ENCODE measurements at places on chromosomes 5 and 9. TPM values are rescaled to one million over a fixed set of nuclear protein-coding genes. Genes with fewer than 3 reads are reported as not detected.

EXD3 gene
- 105 TPM for total RNA-seq

DNA sequence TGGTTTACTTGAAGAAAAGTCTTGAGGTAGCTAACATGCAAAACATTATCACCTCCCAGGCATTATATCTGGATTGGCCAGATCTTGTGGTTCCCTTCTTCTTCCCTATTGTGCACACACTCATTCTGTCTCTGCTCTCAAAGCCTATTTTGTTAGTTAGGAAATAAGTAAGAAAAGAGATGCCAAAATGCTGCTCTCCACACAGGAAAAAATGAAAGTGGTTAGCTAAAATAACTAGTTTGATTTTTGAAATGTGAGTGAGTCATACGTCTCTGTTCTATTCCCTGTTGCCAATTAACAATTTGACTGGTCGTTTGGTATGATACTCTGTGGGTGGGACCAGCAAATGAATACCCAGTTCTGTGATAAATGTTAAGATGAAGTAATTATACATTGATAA lies 28.1 kb downstream of the LMNB1 start:
- no peak for DNase-seq
- H3K27me3 ChIP-seq, result no peaks in the 10 kb centered on the region
- H3K4me1 ChIP-seq, result no peaks in the 10 kb centered on the region
- no peaks in the 10 kb centered on the region for H3K36me3 ChIP-seq
- no peak overlapping the region for H3K27ac ChIP-seq
- no peak overlapping the region for H3K4me3 ChIP-seq

HEXB gene
- 160 TPM for total RNA-seq

- no peak overlapping the region for H3K27ac ChIP-seq
- no peaks in the 10 kb centered on the region for H3K36me3 ChIP-seq
- no peaks in the 10 kb centered on the region for H3K27me3 ChIP-seq
- H3K4me1 ChIP-seq, result no peaks in the 10 kb centered on the region
- H3K4me3 ChIP-seq, result no peak overlapping the region
Observed at GRCh38 chr9:110334871-110335270, 2.8 kb downstream of the TXNDC8 start.

DNA sequence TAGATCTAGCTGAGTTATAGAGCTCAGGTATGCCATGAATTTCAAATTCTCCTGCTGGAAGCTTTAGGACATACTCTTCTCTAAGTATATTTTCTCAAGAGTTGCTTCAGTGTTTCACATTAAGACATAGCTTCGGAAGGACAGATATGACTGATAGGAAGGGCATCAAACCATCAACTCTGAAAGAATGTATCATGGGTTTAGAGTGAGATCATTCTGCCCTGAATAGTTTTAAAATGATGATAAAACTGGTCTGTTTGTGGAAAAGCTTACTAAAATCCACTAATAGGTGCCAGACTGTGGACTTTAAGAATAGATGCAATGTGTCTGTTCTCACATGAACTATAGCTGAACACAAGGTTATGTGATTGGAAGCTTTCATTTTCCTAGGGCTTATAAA lies 8.4 kb downstream of the SPEF2 start:
- H3K36me3 ChIP-seq, result peaks cover 26% of the 10 kb centered on the region
- no peak overlapping the region for H3K4me3 ChIP-seq
- no peak overlapping the region for H3K27ac ChIP-seq
- no peak for DNase-seq
- H3K4me1 ChIP-seq, result no peaks in the 10 kb centered on the region

MCC gene
- 17.9 TPM for total RNA-seq

LRRTM2 gene
- 1.5 TPM for total RNA-seq

DNA sequence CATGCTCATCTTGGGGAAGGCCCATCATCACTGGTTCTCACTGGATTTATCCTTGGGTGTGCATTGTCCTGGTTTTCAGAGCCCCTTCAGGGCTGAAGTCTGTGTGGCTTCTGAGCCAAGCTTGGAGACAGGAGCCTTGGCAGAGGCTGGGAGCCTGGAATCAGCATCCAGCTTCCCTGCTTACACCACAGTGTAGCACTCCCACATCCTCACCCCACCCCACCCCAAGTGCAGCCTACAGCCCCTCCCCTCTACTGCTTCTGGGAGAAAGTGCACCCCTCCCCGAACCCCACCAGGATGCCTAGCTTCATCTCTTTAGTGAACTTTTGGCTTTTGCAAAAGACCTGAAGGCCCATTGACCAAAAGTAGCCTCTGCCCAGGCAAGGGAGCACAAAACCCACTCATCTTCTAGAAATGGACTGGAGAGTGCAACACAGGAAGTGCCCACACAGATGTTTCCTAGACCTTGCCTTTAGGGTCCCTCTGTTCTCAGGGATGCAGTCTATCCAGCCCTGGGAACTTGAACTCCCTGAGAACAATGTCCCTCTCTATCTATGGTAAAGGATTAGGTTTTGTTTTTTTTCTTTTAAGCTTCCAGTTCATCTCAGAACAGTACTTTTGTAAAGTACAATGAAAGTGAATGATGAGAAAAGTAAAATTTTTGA lies 189.7 kb downstream of the PALM2AKAP2 start:
- no peak overlapping the region for H3K27ac ChIP-seq
- H3K36me3 ChIP-seq, result no peaks in the 10 kb centered on the region
- peak; percentile 39 for DNase-seq

GRCh38 chr9:38229504-38230155 lies 160.6 kb upstream of the SHB start:
- DNase-seq, result no peak
- peaks cover 6% of the 10 kb centered on the region for H3K27me3 ChIP-seq
- no peak overlapping the region for H3K4me3 ChIP-seq

DNA sequence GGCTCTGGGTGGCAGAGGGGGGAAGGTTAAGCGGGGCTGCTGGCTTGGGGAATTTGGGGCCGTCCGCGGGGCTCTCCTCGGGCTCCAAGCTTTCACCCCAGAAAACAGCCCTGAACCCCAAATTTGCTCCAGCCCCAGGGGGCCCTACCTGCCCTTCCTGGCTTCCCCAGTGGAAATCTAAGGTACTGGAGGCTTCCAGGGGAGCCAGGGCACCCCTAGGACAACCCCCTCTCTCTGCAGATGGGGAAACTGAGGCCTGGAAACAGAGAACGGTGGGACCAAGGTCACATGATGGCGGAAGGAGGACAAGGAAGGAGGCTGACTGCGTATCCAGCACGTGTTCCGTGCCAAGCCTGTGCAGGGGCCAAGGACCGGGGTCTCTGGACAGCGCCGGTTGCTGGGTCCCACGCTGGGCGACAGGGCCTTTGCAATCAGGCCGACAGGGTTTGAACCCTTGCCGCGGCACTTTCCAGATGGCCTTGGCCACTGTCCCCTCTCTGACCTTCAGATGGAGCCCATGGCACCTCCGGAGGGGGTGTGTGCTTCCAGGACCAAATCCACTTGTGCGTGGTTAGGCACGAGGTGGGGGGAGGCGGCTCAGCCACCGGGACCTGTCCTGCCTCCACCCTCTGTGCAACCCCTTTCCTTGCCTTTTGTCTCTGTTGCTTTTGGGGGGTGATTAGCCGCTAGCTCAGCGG lies 183.1 kb downstream of the C9orf50 start:
- H3K27ac ChIP-seq, result peak overlapping the region; percentile 89
- H3K36me3 ChIP-seq, result no peaks in the 10 kb centered on the region
- peaks cover 12% of the 10 kb centered on the region for H3K27me3 ChIP-seq

CFAP157 gene
- not detected for total RNA-seq

GRCh38 chr9:118809160-118809625 lies 560.0 kb downstream of the BRINP1 start:
- no peaks in the 10 kb centered on the region for H3K27me3 ChIP-seq
- no peak overlapping the region for H3K4me3 ChIP-seq
- H3K4me1 ChIP-seq, result no peaks in the 10 kb centered on the region
- no peaks in the 10 kb centered on the region for H3K36me3 ChIP-seq
- peak; percentile 16 for DNase-seq

- DNase-seq, result no peak
- no peak overlapping the region for H3K27ac ChIP-seq
- no peaks in the 10 kb centered on the region for H3K27me3 ChIP-seq
- H3K4me3 ChIP-seq, result no peak overlapping the region
- no peaks in the 10 kb centered on the region for H3K4me1 ChIP-seq
Observed at GRCh38 chr5:160556846-160557245, 135.2 kb downstream of the PTTG1 start.

- H3K36me3 ChIP-seq, result no peaks in the 10 kb centered on the region
- H3K4me3 ChIP-seq, result no peak overlapping the region
- peaks cover 9% of the 10 kb centered on the region for H3K4me1 ChIP-seq
- no peak overlapping the region for H3K27ac ChIP-seq
- no peaks in the 10 kb centered on the region for H3K27me3 ChIP-seq
Observed at GRCh38 chr5:3105581-3105980, 354.1 kb upstream of the IRX2 start.

GRCh38 chr9:79768194-79768593 lies 196.4 kb downstream of the TLE4 start:
- no peak overlapping the region for H3K27ac ChIP-seq
- H3K36me3 ChIP-seq, result no peaks in the 10 kb centered on the region
- no peak for DNase-seq
- H3K4me3 ChIP-seq, result no peak overlapping the region

DNA sequence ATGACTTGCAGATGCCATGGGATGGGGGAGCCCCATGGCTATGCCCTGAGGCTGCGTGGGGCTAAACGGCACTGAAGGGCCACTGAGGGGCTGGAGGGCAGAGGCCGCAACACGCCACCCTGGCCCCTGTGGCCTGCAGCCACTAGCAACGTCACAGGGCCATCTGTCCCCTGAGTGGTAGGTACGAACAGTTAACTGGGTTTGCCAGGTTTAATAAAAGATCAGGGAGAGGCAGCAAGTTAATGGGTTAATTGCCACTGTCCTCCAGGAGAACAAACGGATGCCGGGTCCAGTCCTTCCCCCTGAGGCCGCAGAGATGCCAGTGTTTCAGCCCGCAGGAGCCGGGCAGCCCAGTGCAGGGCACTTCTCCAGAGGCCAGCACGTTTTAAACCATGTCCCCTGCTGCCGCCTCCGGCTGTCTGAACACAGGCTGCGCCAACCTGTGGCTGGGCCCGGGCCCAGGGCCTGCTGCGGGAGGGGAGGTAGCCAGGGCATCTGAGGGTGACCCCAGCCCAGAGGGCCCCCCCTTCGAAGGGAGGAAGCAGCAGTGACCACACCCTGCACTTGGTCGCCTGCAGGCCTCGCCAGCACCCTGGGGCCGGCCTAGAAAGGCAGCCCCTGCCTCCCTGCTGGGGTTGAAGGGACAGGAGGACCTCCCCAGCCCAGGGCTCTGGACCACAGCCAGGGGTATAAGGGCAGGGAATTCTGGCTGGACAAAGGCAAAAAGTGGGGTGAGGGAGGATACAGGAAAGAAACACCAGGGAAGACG lies 227.3 kb downstream of the FANCC start:
- no peak overlapping the region for H3K4me3 ChIP-seq
- H3K27me3 ChIP-seq, result no peaks in the 10 kb centered on the region
- H3K36me3 ChIP-seq, result peaks cover 18% of the 10 kb centered on the region
- peak overlapping the region; percentile 87 for H3K27ac ChIP-seq

RFESD gene
- total RNA-seq, result not detected

DNA sequence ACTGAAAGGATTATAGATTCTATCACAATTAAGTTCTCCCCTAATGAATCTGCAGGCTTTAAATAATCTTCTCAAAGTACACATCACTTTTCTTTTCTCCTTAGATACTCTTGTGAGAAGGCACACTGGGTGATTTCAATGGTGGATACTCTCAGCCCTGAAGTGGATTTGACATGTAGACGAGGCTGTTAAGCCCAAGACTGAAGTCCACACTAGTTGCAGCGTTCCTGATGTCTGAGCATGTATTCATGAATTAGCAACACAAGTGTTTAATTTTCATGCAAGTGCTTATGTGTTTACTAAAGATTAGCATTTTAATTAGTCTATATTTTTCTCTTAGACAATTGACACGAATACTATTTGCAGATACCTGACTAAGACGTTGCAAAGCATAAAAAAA lies 218.9 kb downstream of the TMEM161B start:
- no peak overlapping the region for H3K4me3 ChIP-seq
- no peaks in the 10 kb centered on the region for H3K4me1 ChIP-seq
- no peak overlapping the region for H3K27ac ChIP-seq
- no peaks in the 10 kb centered on the region for H3K36me3 ChIP-seq
- H3K27me3 ChIP-seq, result no peaks in the 10 kb centered on the region

EGFLAM gene
- total RNA-seq, result 5.9 TPM

- H3K4me3 ChIP-seq, result no peak overlapping the region
- no peaks in the 10 kb centered on the region for H3K4me1 ChIP-seq
- no peaks in the 10 kb centered on the region for H3K27me3 ChIP-seq
- no peak overlapping the region for H3K27ac ChIP-seq
- peak; percentile 53 for DNase-seq
- H3K36me3 ChIP-seq, result no peaks in the 10 kb centered on the region
Observed at GRCh38 chr5:86143837-86144236, 473.9 kb upstream of the COX7C start.

DNA sequence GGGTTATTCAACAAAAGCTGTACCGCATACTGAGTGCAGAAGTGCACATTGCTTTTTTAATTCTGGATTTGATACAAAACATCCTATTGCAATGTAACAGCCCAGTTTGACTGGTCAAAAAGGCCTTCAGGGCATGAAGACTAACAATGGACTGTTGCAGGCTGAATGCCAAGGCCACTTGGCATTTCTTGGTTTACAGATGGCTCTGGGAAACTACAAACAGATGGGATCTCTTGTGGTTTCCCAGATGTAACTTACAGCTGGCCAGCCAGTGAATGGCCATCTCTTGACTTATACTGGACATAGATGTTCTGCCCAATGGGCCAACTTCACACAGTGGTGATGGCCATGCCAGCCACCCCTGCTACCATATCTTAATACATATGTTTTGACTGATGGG lies 36.8 kb downstream of the UGT3A2 start:
- H3K27ac ChIP-seq, result no peak overlapping the region
- H3K4me1 ChIP-seq, result no peaks in the 10 kb centered on the region
- no peak overlapping the region for H3K4me3 ChIP-seq
- H3K36me3 ChIP-seq, result no peaks in the 10 kb centered on the region

DNA sequence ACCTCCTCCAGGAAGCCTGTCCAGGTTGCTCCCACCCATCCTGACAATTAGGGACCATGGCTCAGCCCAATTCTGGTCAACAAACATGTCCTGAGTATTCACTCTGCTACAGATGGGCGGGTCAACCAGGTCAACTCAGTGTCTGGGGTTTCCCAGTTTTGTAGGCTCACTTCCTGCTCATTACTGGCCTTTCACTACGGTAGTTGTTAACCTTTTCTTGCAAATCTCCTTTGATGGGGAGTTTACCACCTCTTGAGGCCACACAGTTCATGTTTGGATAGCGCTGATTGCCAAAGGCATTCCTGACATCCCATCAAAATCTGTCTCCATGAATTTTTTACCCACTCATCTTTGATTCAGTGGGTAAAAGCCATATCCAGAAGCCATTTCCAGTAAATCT lies 13.8 kb downstream of the TMEM8B start:
- no peak overlapping the region for H3K4me3 ChIP-seq
- H3K4me1 ChIP-seq, result peaks cover 34% of the 10 kb centered on the region
- H3K27ac ChIP-seq, result no peak overlapping the region

MARCHF11 gene
- not detected for total RNA-seq

- H3K36me3 ChIP-seq, result no peaks in the 10 kb centered on the region
- no peak overlapping the region for H3K27ac ChIP-seq
- no peaks in the 10 kb centered on the region for H3K27me3 ChIP-seq
- DNase-seq, result no peak
Observed at GRCh38 chr9:115393976-115394775, 276.2 kb upstream of the TNC start.
